Heart right ventricle (tissue), 16 donors: ENCODE measurements at places on chromosomes 12 and 14. TPM values are rescaled to one million over a fixed set of nuclear protein-coding genes. Genes with fewer than 3 reads are reported as not detected.

GRCh38 chr14:88470542-88471440 is 84.0 kb downstream of the PTPN21 start:
- no peak for DNase-seq

The REC8 gene
- total RNA-seq = 3.7 TPM

GRCh38 chr12:54393743-54394142 is 9.2 kb upstream of the ZNF385A start:
- no peak for DNase-seq

The ZCRB1 gene
- total RNA-seq = 69.6 TPM

GRCh38 chr14:63474111-63474510 is 69.1 kb downstream of the PPP2R5E start:
- no peak for DNase-seq

DNA sequence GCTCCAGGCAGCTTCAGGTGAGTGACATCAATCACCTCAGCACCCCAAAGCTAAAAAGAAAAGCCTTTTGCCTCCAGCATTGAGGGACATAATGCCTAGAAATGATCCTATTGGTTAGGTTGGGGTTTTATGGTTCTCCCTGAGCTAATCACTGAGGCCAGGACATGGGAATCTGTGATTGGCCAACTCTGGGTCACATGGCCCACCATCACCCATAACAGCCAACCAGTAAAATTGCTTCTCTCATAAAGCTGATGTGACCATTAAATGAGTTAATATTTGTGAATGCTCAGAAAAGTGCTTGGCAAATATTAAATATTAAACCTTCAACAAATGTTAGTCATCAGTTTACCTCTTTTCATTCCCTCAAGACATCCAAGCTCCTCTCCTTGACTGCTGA is 60.2 kb downstream of the TBX3 start:
- DNase-seq = no peak

- DNase-seq = no peak
Measured at GRCh38 chr12:145369-145960, 68.5 kb downstream of the SLC6A12 start.

- peak; percentile 11 for DNase-seq
Measured at GRCh38 chr12:103783744-103784664, 57.0 kb downstream of the NT5DC3 start.
